ENCODE measurements at places on chromosomes 7 and 10.
A peak's percentile ranks its signal among the peaks of the same experiment; 100 is the strongest.

DNA sequence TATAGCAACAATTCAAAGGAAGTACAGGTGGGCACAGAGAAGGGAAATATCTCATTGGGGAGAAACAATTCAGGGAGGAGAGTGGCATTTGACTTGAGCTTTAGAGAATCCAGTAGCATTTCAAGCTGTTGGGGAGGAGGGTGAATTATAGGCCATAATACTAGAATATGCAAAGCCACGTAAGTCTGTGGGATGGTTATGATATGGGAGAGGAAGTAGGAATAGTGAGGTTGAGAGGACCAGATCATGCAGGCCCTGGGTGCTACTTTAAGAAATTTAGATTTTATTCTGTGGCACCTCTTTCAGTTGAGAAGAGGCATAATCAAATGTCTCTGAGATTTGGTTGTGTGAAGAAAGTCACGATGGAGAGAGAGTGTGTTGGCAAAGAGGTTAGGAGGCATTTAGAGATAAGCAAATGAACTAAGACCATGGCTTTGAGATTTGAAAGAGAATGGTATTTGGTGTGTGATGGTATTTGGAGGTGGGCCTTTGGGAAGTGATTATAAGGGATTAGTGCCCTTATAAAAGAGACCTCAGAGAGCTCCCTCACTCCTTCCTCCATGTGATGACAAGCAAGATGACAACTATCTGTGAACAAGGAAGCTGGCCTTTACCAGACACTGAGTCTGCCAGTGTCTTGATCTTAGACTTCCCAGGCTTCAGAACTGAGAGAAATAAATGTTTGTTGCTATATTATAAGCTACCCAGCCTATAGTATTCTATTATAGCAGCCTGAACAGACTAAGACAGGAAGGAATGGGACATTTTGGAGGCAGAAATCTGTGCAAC is 15.1 kb downstream of the ADD3 start:
- no peak for DNase-seq

- no peak for DNase-seq
Measured at GRCh38 chr7:118079369-118079768, 104.6 kb upstream of the LSM8 start.

- no peak for DNase-seq
Measured at GRCh38 chr7:96723622-96724021, 14.0 kb upstream of the SEM1 start.

DNA sequence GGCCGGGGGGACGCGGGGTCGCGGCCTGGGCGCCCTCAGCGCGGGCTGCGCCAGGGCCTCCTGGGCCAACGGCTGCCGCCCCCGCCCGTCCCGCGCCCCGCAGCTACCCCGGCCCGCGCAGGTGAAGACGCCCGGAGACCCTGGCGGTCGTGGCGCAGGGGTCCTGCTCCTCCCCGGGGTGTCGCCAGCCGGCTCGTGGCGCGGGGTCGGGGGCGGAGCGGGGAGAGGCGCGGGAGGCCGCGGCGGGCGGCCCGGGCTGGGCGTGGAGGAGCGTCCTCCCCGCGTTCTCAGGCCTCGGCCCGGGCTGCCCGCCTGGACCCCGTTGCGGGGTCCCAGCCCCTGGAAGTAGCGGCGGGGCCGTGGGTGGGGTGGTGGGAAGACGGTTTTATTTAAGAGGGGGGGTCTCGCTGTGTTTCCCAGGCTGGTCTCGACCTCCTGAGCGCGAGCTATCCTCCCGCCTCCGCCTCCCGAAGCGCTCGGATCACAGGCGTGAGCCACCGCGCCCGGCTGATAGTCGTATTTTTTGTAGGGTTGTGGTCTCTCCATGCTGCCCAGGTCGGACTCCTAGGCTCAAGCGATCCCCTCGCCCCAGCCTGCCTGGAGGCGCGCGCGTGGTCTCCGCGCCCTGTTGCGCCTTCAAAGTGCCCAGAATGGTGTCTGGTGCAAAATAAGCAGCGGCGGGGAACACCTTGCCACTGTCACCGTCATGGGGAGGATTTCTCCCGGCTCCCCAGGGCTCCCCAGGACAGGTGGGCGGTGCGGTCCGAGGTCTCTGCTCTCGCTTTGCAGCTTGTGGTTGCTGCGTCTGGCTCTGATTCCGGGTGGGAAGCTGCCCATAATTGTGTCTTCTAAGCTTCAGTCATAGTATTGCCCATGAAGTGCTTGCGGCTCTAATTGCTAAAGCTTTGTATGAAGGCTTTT is 15.3 kb upstream of the SUN1 start:
- DNase-seq = peak; percentile 58

GRCh38 chr10:103767756-103768155 is 87.6 kb downstream of the SH3PXD2A start:
- no peak for DNase-seq
